ENCODE measurements at places on chromosomes 5 and 9.
A peak's percentile ranks its signal among the peaks of the same experiment; 100 is the strongest.

DNA sequence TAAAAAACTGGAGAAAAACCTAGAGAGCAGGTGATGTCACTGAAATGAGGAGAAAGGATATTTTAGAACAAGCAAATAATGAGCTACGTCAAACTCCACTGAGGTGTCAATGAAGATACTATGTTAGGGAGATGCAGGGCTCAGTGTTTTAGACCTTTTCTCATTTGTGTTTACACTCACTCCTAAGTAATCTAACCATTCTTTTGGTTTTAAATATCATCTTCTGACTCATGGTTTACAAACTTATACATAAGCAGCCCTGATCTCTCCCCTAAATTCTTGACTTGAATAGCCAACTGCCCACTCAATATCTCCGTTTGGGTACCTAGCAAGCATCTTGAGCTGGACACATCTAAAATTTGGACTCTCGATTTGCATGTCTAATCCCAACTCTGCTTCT lies 272.4 kb downstream of the MEF2C start:
- no peak for DNase-seq

DNA sequence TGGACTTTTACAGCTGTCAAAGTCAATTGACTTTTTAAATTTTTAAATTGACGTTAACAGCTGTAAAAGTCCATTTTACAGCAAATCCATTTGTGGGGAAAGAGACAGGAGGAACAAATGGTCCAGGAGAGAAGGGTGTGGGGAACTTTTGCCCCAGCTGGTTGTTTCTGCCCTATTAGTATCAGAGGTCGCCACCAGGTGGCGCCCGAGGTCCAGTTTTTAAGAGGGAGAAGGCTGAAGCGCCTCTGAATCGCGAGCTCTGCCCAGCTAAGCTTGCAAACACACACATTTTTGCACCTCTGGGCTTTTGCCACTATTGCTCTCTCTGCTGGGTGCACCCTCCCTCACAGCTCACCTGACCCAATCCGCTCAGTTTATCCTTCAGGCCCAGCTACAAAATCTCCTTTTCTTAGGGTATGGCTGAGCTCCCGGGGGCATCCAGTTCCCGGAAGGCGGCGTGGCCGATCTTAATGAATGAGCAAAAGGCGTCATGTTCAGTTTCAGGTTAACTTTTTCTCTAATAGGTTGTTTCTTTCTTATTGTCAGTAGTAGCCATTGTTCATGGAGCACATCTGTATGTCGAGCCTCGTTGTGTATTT lies 6.3 kb upstream of the TTLL11 start:
- DNase-seq, result peak; percentile 73

DNA sequence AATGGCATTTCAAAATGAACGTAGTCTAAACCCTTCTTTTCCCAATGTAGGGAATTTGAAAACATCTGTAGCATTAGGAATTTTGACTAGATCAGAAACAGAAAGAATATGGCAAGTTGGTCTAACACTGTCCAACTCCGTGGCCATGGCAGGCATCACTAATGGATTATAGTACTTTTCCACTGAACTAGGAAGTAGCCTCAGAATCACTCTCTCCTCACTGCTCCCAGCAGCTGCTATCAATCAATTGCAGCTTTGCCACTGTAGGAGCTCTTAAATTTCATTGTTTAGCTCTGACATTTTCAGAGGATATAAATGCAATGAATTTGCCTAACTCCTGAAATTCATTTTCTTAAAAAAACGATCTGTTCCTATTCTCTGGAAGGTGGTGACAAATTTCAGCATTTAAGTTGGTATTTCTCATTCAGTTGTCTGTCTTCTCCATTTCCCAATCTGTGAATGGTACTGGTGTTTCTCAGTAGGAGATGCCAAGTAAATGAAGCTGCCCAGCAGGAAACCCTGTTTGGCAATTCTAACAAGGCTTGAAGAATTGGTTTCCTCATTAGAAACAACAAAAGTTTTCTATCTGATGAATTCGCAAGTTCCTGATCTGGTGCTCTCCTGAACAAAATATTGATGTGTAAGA lies 64.7 kb downstream of the TLR4 start:
- no peak for DNase-seq

GRCh38 chr9:108609897-108610253 lies 245.9 kb downstream of the ACTL7B start:
- no peak for DNase-seq

DNA sequence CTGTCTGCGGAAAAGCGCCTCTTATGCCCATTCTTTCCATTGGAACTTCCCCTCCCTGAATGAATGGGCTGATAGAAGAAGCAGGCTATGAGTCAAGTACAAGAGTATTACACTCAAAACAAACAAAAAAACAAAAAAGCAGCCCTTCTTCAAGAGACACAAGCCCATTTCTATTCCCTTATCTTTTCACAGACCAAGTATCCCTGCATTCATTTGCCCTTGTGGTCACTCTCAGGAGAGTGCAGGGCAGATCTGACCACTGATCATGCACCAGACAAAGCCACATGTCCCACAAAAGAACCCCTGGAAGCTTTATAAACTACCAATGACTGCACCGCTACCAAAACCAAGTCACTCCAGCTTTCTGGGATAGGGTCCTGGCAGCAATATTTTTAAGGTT lies 262.5 kb upstream of the TAS2R1 start:
- DNase-seq, result no peak

DNA sequence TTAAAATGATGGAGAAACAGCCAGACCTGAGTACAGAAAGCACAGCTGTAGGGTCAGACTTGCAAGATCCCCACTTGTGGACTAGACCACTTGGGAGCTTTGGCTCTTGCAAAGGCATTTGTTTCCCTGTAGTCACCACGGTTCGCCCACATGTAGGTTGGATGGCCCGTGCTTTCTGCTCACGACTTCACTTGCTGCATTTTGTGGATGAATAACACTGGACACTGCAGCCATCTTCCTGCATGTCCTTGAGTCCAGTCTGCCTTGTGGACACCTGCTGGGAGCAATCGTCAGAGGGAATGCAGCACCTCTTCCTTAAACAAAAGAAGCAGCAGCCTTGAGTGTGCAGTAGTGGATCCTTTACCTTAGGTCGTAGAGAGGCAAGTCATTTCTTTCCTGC lies 372.9 kb upstream of the IRX2 start:
- no peak for DNase-seq

DNA sequence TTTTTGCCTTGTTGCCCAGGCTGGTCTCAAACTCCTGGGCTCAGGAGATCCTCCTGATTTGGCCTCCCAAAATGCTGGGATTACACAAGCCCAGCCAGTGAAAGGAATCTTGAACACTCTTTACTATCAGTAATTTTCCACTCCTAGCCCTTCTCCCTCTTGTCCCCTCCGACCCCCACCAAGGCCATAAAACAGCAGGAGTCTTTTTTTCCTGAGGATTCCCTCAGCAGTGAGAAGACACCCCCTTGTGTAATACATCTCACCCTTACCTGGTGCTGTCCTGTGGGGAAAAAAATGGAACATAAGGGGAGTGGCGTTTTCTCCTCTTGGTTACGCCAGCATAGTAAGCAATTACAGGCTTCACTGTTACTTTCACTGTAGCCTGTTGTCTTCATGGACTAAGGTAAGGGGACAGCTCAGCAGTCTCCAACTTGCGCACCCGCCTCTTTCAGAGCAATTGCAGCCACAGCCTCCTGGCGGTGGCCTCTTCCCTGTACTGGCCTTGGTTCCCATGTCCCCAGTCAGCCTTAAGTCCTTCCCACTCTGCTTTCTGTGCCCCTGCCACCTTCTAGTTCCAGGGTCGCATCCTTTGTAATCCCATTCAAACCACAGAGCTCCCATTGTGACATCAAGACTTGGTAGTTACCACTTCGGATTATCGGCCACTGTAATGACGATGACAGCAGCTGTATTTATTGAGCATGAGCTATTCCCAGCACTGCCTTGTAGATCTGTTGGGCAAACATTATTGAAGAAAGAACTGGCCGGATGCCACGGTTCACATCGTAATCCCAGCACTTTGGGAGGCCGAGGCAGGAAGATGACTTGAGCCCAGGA lies 10.0 kb downstream of the NAIF1 start:
- DNase-seq, result no peak

DNA sequence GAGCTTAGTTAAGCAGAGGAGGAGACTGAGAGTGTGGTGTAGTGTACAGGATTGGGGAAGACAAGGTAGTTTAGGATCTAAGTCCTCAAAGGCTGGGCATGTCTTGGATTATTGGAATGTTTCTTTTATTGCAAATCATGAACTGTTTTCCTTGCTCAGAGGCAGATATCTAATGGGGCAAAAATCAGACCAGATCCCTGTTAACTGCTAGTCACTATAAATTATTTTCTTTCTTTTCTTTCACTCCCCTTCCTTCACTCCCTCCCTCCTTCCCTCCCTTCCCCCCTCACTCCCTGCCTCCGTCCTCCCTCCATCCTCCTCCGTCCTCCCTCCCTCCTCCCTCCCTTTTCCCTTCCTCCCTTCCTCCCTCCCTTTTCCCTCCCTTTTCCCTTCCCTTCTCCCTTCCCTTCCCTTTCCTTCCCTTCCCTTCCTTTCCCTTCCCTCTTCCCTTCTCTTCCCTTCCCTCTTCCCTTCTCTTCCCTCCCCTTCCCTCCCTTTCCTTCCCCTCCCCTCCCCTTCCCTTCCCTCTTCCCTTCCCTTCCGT lies 117.9 kb downstream of the WDR70 start:
- no peak for DNase-seq

DNA sequence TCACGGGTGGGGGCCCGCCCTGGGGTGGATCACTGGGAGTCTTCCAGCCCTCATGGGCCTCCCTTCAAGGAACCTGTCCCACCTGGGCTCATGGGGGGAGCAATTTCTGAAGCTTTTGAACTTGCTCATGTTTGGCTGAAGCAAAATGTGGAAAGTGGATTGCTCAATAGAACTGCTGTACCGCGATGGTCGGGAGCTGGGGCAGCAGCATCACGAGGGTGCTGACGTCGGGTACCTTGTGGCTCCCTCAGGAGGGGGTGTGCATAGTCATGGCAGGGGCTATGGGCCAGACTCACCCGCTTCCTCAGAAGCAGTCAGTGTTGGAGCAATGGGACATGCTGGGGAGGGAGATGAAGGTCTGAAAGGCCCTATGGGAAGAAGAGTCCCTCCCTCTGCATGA lies 57.9 kb downstream of the PRRT1B start:
- no peak for DNase-seq

GRCh38 chr9:77210116-77210515 lies 32.8 kb downstream of the VPS13A start:
- no peak for DNase-seq

GRCh38 chr9:35446012-35446411 lies 43.9 kb upstream of the RUSC2 start:
- no peak for DNase-seq

GRCh38 chr9:115121181-115121580 lies 3.2 kb upstream of the TNC start:
- no peak for DNase-seq

GRCh38 chr9:2602704-2603116 lies 18.9 kb upstream of the VLDLR start:
- no peak for DNase-seq

GRCh38 chr9:12856603-12857002 lies 81.8 kb downstream of the LURAP1L start:
- no peak for DNase-seq

DNA sequence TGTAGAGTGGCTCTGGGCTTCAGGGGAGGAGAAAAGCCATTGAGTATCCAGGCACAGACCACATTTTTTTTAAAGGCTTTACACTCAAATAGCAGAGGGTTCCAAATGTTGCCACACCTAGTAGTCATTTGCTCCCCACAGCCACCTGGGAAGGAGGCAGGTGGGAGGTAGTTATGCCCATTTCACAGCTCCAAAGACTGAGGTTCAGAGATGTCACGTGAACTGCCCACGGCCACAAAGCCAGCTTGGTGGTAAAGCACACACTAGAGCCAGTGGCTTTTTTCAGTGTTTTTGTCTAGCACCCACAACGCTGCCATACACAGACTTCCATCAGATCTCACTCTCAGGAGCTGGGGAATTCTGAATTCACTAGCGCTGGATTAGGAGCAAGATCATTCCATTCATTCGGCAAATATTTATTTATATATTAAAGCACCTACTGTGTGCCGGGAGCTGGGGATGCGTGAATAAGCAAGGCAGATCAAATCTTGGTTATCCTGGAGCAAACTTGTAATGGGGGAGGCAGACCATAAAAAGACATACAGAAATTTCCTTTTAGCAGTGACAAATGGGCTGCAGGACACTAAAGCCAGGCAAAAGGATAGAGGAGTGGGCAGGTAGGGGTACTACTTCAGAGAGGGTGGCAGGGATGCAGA lies 7.4 kb downstream of the WHRN start:
- no peak for DNase-seq

DNA sequence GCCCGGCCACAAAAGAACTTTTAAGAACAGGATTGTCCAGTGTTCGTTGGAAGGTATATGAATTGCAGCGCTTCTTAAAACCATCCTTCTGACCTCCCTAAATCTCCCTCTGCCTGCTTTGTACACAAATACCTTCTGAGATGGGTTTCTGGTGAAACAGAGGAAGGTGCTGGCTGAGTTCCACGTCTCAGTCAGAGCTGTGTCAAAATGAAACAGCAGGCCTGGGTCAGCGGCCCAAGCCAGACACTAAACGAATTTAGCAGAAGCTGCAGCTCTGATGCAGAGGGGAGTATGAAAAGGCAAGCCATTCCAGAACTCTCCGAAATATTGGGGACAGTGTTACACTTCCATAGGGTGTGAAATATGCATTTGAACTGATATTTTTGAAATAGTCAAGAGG lies 37.8 kb upstream of the CRB2 start:
- DNase-seq, result no peak

DNA sequence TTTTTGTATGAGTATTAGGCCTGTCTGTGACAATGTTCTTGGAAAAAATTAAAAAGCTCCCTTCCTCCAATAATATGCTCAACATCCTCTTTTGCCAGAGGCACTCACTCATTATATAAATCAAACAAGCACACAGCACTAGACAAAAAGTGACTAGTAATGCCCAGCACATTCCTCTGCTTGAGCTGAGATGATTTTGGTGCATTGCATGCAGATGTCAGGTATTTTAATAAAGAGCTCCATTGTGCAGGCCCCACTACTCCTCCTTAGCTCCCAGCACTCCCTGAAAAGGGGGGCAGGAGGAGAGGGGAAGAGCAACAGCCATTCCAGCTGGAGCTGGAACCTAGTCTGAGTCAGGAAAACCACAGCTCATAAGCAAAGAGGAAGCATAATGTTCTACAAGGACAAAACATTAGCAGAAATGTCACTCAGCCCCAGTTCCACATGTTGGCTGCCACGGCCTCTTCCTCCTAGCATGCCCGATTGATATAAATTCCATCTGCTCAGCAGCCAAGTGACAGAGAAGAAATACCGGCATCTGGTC lies 348.5 kb downstream of the BNC2 start:
- DNase-seq, result no peak

- no peak for DNase-seq
These were observed 50.8 kb downstream of the F2R start for GRCh38 chr5:76766746-76767145.

GRCh38 chr5:44839018-44839681 lies 30.4 kb downstream of the MRPS30 start:
- DNase-seq, result no peak

GRCh38 chr5:68215898-68216244 lies 315 bp downstream of the PIK3R1 start:
- DNase-seq, result no peak

- DNase-seq, result no peak
These were observed 1.0 kb upstream of the TPM2 start for GRCh38 chr9:35690614-35691333.
